NCI-H2029 (cell line): ENCODE measurements at places on chromosomes 3 and 15.

DNA sequence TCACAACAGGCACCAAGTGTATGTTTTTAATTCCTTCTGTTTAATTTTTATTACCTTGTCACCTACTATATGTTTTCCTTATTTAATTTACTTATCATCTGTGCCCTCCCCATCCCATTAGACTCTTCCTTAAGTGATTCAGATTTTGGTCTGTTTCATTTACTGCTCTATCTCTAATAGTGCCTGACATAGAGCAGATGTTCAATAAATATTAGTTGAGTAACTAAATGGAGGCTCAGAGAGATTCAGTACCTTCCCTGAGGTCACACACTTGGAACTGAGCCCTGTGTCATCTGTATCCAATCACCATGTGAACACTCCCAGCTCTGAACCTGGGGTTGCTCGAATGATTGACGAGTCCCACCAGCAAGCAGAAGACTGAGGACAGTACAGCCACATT lies 318.1 kb upstream of the WNT5A start:
- no peak for DNase-seq

GRCh38 chr15:64249406-64249805 lies 86.6 kb upstream of the PPIB start:
- DNase-seq, result no peak

GRCh38 chr3:108118038-108118768 lies 27.4 kb upstream of the CD47 start:
- DNase-seq, result no peak

- no peak for DNase-seq
Observed at GRCh38 chr3:184872200-184872599, 60.2 kb downstream of the VPS8 start.

DNA sequence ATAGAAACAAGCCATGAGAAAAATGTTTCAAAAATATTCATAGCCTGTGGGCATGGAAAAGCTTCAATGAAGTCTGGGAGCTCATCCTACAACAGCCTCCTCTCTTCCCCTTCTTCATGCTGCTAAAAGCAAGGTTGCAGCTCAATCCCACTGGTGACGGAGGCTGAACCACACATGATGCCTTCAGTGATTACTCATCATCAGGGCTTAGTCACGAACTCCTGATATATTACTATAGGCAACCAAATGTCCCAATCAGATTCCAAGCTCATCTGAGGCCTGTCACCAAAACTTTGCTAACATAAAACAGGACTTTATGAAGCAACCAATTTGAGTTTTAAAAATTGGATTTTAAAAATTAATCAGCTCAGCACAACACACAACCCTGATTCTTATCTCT lies 24.0 kb upstream of the SLC24A5 start:
- no peak for DNase-seq

DNA sequence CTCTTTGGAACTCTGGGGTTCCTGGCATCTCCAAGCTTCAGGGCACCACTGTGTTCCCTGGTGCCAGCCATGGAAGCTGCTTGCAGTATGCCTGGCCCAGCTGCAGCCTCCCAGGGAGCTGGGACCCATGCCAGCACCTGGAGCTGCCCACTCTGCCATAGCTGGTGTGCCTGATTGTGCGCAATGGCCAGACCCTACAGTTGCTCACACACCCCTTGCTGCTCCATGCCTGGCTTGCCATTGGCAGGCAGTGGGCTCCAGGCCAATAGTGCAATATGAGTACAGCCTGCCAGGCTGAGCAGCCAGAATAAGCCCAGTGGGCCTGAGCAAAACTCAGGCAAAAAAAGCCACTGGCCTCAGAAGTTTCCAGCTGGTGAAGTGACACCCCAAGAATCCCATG lies 43.8 kb upstream of the LRRFIP2 start:
- peak; percentile 40 for DNase-seq

GRCh38 chr3:114582929-114583328 lies 289.1 kb downstream of the TIGIT start:
- DNase-seq, result no peak

DNA sequence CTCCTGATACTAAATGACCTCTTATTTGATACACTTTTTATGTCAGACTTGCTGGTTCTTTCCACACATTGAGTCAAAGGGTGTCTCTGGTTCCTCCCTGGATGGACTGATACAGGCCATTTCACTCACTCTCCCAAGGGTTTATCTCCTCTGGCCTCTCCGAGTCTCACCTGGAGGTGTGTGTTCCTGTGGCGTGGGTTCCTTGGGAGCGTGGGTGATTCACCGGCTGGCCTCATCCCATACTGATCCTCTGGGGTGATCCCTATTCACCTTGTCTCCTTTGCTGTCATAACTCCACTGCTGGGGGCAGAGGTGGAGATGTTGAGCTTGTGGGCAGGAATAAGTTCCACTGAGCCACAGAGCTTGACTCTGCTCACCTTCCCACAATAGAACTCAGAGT lies 61.1 kb downstream of the ST6GAL1 start:
- DNase-seq, result no peak

DNA sequence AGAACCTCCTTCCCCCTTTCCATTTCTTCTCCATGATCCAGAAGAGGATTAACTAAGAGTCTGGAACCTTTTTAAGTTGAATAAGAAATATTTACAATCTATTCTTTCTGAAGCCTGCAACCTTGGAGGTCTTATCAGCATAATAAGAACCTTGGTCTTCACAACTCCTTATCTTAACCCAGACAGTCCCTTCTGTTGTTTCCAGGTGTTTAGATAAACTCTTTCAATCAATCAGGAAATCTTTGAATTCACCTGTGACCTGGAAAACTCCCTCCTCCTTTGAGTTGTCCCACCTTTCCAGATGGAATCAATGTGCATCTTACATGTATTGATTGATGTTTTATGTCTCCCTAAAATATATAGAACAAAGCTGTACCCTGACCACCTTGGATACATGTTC lies 3.6 kb upstream of the DHX36 start:
- no peak for DNase-seq

DNA sequence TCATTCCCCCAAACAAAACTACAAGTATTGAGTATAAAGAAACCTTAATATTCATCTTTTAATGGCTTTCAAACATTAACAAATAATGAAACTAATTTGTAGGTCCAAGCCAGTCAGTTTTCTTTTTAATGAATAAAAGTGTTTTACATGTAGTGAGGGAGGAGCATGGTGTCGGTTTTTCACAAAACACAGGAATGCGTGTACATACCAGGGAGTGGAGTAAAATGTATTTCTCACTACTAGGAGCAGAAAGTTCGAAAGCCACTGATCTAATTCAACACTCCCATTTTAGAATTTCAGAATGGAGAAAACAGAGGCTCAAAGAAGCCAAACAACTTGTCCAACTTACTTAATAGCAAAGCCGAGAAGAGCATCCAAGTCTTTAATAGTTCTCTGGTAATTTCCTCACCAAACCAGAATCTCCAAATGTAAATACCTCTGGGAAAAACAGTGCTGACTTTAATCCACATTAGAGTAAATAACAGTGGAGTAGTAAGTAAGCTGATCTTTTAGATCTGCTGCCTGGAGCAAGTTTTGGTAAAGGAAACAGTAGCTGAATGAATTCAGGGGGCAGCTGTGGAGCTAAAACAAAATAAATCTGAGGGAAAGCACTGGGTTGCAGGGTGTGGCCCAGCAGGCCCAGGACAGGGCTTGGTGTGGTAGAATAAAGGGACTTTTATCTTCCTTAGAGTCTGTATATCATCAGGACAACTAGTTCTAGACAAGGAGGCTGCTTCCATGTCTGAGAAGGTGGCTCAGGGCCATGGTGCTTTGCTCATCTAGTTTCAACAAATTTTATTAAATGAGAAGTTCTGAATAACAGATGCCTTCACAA lies 7.9 kb downstream of the ANP32A start:
- no peak for DNase-seq

- DNase-seq, result no peak
Observed at GRCh38 chr3:114893361-114893760, 253.7 kb downstream of the ZBTB20 start.

- DNase-seq, result peak; percentile 93
Observed at GRCh38 chr3:172279191-172279640, 169.0 kb downstream of the GHSR start.

DNA sequence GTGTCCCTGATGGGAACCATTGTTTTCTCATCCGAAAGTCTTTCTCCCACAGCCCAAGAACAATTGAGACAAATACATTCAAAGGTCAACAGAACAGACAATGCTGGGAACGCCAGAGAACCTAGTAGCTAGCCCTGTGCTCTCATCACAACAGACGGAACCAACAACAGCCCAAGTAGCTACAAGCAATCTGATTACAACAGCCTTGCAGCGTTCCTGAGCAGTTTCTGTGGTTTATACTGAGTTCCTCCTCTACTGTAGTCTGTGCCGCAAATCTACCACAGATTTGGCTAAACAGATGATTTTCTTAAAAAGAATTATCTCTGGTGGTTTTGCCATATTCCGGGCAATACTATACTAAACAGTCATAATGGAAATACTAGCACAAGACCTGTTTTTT lies 435.6 kb downstream of the MECOM start:
- no peak for DNase-seq

GRCh38 chr15:90994059-90994416 lies 297 bp downstream of the PRC1 start:
- DNase-seq, result no peak

DNA sequence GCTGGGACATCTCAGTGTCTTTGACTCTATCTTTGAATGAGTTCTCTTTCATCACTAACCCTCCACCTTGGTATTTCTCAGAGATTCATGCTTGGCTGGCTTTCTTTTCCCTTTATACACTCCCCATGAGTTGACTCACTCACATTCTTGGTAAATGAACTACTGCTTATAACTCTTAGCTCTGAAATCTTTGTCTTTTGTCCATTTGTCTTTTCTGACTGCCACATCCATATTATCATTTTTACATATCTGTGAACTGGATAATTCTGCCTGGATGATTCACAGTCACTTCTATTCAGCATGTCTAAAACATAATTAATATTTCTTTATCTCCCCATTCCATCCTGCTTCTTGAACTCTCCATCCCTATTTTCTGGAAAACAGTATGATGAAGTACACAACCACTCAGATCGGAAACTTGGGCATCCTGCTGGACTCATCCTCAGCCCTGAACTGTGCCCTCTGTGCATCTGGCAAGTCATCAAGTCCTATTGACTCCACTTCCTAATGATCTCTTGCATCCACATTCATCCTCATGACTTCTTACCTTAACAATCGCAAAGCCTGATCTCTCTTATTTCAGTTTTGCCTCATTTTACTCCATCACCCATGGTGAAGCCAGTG lies 66.9 kb downstream of the KCNAB1 start:
- no peak for DNase-seq

GRCh38 chr3:14839236-14839635 lies 20.5 kb downstream of the FGD5 start:
- no peak for DNase-seq

GRCh38 chr3:111319598-111319997 lies 222.4 kb upstream of the CD96 start:
- no peak for DNase-seq

GRCh38 chr15:100801256-100801900 lies 78.3 kb upstream of the ALDH1A3 start:
- DNase-seq, result no peak

DNA sequence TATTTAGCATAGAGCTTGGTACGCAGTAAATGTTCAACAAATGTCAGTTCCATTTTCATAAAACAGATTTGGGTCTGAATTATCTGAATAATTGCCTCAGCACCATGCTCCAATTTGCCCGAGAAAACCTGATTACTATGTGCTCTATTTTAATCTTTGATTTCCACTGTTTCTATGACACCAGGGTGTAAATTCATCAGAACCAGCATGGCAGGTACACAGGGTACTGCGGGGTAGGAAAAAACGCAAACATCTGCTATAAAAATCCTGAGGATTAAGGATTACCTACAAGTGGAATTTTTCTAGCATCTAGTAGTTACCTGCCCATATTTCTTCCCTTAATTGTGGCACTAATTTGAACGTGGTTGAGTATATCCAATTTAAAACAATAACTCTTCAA lies 70.3 kb downstream of the RAD18 start:
- DNase-seq, result no peak

DNA sequence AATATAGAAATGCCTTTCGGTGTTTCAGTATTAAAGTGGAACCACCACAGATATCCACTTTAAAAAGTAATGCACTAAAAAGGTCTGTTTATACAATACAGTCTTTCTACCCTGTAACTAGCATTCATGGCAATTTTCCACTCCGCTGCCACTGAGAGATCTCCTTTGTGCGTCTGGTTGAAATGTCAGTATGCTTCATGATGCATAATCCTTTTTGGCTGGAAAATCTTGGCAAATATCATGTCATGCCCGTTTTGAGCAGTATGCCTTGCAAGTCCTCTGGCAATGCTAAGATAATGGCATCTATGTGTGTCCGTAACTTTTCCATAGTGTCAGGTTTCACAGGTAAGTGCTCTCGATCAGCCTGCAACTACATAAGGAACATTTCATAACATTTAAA lies 30.8 kb upstream of the ARF4 start:
- DNase-seq, result no peak

- DNase-seq, result no peak
Observed at GRCh38 chr3:170085396-170085795, 47.6 kb downstream of the GPR160 start.
